ENCODE measurements at places on chromosomes 6 and 20.

DNA sequence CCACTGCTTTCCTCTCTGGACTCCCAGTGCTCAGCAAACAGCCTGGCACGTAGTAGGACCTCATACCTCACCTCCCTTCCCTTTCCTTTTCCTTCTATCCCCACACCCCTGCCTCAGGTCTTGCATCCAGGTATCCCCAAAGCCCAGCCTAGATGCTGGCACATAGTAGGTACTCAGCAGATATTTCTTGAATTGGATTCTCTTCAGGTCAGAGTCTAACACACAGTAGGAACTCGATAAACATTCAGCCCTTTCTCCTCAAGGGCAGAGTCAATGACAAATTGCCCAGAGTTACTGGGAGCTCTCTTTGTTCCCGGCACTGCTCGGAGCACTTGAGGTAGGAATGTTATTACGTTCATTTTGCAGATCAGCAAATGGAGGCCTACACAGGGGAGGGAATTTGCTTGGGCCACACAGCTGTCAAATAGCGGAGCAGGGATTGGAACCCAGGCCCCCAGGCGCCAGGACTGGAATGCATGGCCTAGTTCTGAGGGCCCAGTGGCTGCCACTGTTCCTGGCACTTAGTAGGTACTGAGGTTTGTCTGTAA, 25.9 kb downstream of the NOL4L start:
- no peak for DNase-seq

GRCh38 chr20:48422242-48422960, 405.4 kb downstream of the PREX1 start:
- DNase-seq: no peak

- no peak for DNase-seq
These were observed 6.6 kb downstream of the ALDH5A1 start for GRCh38 chr6:24501374-24501773.

- no peak for DNase-seq
These were observed 39.7 kb upstream of the FYN start for GRCh38 chr6:111912904-111913303.

GRCh38 chr6:121430514-121431460, 4.7 kb upstream of the GJA1 start:
- DNase-seq: no peak

DNA sequence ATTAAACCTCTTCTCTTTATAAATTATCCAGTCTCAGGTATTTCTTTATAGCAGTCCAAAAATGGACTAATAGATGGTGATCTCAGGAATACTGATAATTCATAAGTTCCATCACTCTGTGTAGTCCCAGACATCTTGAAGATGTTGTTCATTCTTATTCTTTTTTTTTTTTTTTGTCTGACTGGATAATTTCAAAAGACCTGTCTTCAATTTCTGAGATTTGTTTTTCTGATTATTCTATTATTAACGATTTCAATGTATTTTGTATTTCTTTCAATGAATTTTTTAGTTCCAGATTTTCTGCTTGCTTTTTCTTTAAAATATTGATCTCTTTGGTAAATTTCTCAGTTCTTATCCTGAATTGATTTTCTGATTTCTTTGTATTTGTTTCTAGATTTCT, 29.7 kb upstream of the ZNF337 start:
- no peak for DNase-seq

DNA sequence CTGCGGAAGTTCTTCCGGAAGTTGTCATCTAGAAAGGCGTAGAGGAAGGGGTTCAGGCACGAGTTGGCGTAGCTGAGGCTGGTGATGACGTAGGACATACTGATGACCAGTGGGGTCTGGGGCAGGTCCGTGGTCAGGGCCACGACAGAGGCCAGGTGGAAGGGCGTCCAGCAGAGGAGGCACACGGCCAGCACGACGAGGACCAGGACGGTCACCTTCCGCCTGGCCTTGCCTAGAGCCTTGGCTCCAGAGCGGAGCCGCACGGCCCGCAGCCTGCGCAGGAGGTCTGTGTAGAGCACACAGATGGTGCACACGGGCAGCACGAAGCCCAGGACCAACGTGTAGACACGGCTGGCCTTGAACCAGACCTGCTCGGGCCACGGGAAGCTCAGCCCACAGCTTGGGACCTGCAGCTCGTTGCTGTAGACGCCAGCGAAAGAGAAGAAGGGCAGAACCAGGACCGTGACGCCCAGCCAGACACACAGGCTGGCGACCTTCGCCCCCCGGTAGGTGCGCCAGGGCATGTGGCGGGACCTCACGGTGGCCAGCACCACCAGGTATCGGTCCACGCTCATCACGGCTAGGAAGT, 1.4 kb downstream of the NPBWR2 start:
- no peak for DNase-seq

DNA sequence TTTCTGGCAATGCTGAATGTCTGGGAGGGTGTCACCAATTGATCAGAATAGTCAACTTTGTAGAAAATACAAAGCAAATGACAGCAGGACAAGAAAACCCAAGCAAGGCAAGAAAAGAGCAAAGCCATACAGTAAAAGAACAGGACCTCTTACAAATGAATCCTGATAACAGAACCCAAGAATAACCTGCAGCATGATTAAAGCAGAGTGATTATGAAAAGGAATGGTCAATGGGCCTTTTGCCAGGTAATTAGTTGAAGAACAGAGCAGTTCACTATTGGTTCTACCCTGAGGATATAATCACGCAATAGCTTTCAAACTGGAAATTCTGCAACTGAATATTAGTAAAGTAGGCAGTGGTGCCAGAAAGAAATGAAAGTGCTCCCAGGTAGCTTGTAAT, 319.8 kb downstream of the FRK start:
- no peak for DNase-seq

DNA sequence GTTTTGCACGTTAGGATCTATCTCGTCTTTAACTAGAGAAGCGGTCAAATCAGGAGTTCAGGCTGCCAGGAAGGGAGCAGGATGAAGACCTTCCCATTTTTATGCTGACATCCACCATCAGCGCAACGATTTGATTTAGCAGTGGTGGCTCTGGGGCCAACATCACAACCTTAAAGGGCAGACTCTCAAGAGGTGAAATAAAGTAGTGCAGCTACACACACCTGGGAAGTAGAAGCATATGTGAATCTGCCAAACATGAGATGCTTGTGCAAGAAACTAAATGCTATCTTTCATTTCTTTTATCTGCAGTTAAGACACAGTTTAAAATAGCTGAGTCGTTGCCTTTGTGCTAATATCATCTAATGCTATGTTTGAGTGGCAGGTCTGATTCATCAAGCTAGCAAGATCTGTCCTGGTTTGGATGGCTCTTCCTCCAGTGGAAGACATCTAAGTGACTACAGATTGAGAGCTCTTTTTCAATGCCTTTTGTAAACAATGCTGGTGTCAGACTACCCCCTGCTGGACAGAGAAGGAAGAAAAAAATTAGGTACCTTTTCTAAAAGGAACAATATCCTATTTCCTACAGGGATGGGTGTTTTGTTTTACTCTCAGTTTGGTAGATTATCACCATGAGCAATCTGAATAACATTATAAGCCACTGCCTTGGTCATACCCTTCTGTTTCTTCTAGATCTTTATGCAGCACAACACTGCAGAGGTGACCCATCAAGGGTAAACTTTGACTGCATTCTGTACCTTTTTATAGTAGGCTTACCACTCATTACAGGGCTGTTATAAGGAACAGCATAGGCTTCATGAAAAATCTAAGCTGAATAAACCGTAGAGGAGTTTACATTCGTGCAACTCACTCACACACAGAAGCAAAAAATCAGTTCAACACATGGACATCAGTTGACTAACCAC, 171.6 kb upstream of the FBXL4 start:
- peak; percentile 58 for DNase-seq

DNA sequence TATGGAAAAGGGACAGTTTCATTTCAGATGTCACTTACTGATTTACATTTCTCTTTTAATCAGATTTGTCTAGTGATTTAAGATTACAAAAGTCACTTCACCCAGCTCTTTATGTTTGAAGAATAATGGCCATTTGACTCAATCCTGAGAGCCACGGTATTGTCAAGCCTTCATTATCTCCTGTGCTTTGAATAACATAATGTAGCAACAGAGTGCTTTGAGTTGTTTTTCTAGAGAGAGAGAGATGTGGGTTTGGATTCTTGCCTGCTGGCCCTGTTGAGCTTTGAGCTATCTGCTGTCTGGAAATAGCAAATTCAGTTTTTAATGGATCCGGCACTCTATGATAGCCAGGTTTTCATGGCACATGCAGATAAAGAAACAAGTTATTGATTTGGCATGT, 478.4 kb upstream of the SOX4 start:
- no peak for DNase-seq

- no peak for DNase-seq
These were observed 627.5 kb downstream of the PKHD1 start for GRCh38 chr6:51459958-51460357.
